ENCODE measurements at places on chromosomes 3 and 15. TPM values are rescaled to one million over a fixed set of nuclear protein-coding genes. Genes with fewer than 3 reads are reported as not detected.

The CHST2 gene
- total RNA-seq = not detected

The SCG5 gene
- 2.4 TPM for total RNA-seq

The GASK1A gene
- total RNA-seq = not detected

The KPNA4 gene
- 27.9 TPM for total RNA-seq

The MME gene
- total RNA-seq = not detected

The TIMP4 gene
- total RNA-seq = 0.07 TPM

The NAALADL2 gene
- total RNA-seq = 0.34 TPM

The TRH gene
- total RNA-seq = not detected

The APBA2 gene
- total RNA-seq = 0.62 TPM

The FOXP1 gene
- 43.3 TPM for total RNA-seq

The LSAMP gene
- not detected for total RNA-seq

The NEK11 gene
- 2.2 TPM for total RNA-seq

The BNC1 gene
- total RNA-seq = not detected

The CDAN1 gene
- 10.8 TPM for total RNA-seq

The ULK4 gene
- 11.8 TPM for total RNA-seq

The DUOX1 gene
- not detected for total RNA-seq

The GLDN gene
- total RNA-seq = 0.86 TPM

The CORO2B gene
- 0.35 TPM for total RNA-seq

The STRIT1 gene
- not detected for total RNA-seq

The SCAANT1 gene
- not detected for total RNA-seq

The KCNAB1 gene
- total RNA-seq = not detected

The ZPLD1 gene
- not detected for total RNA-seq

The MASP1 gene
- total RNA-seq = 9.3 TPM

The LMAN1L gene
- not detected for total RNA-seq

The SNURF gene
- 10.2 TPM for total RNA-seq

The ROPN1 gene
- total RNA-seq = not detected

The ARL6IP5 gene
- 29.6 TPM for total RNA-seq

The GPR149 gene
- not detected for total RNA-seq

The PLA1A gene
- 0.11 TPM for total RNA-seq

The SNTN gene
- not detected for total RNA-seq

All from HepG2 (cell line).